Thymus (tissue), 14 donors: ENCODE measurements at places on chromosomes 6 and 20.

DNA sequence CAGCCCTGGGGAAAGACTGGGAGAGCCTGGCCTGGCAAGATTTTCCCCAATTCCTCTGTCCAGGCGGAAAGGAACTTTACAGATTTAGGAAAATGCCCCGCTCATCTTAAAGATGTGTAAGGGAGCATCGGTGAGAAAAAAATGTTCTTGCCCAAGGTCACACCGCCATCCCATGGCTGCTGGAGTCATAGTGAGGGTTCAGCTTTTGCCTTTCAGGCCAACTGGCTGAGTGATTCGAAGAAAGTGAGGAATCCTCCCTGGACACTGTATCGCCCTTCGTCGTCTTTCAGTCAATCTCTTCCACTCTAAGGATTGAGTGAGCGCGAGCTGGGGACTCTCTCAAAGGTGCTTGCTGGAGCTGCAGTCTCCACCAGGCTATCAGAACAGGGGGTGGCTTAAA lies 1.4 kb downstream of the WFDC2 start:
- no peak overlapping the region for H3K4me3 ChIP-seq
- H3K27me3 ChIP-seq, result peaks cover 37% of the 10 kb centered on the region
- no peak for DNase-seq
- H3K36me3 ChIP-seq, result no peaks in the 10 kb centered on the region
- H3K27ac ChIP-seq, result no peak overlapping the region

- DNase-seq, result no peak
- H3K4me3 ChIP-seq, result no peak overlapping the region
- H3K4me1 ChIP-seq, result peaks cover 6% of the 10 kb centered on the region
- no peak overlapping the region for H3K27ac ChIP-seq
- H3K36me3 ChIP-seq, result peaks cover 13% of the 10 kb centered on the region
- no peaks in the 10 kb centered on the region for H3K27me3 ChIP-seq
These were observed 127.2 kb downstream of the ARID1B start for GRCh38 chr6:156904176-156904967.

- no peak for DNase-seq
- H3K36me3 ChIP-seq, result no peaks in the 10 kb centered on the region
- peaks cover 9% of the 10 kb centered on the region for H3K4me1 ChIP-seq
These were observed 122.3 kb downstream of the PREX1 start for GRCh38 chr20:48705240-48706115.

DNA sequence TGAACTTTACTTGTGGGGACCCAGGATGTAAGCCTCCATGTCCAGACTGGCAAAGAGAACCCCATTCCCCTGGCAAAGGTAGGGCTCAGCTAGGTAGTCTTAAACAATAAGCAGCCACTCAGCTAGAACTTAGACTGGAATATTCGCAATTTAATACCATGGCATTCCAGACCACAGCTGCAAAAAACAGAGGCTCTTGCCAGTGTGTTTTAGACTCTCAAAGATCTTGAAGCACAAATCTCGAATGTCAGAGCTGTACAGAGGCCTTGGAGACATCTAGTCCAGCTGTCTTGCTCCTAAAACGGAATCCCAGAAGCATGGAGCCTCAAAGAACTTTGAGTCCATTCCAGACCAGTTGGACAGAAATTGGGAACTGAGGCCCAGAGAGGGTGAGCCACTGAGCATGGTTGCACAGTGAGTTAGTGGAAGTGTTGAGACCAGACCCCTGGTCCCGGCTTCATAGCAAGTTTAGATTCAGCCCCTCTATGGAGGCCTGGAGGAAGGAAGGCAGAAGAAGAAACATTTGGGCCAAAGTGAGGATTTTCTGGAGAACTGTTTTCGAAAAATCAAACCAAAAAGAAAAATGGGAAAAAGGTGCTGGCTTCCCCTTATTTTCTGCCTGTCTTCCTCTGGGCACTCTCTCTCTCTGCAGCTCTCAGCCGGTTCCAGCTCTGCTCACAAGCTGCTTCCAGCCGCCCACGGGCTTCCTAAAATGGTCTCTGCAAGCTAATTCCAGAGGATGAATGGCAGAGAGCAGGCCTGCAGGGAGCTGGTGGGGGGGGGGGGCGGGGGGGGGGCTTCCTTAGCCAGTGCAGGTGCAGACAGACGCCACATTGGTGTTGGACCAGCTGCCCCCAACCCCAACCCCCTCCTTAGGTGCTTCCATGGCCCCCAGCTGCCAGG lies 32.4 kb downstream of the AAR2 start:
- no peak for DNase-seq
- no peaks in the 10 kb centered on the region for H3K36me3 ChIP-seq
- peaks cover 2% of the 10 kb centered on the region for H3K27me3 ChIP-seq
- no peak overlapping the region for H3K27ac ChIP-seq
- H3K4me1 ChIP-seq, result no peaks in the 10 kb centered on the region

- H3K27ac ChIP-seq, result no peak overlapping the region
- no peaks in the 10 kb centered on the region for H3K27me3 ChIP-seq
- no peak overlapping the region for H3K4me3 ChIP-seq
- H3K4me1 ChIP-seq, result no peaks in the 10 kb centered on the region
These were observed 374.1 kb downstream of the BCKDHB start for GRCh38 chr6:80480421-80481157.

GRCh38 chr6:157455731-157456523 lies 74.9 kb downstream of the ZDHHC14 start:
- no peak overlapping the region for H3K27ac ChIP-seq
- no peaks in the 10 kb centered on the region for H3K27me3 ChIP-seq
- no peak overlapping the region for H3K4me3 ChIP-seq
- peaks cover 29% of the 10 kb centered on the region for H3K4me1 ChIP-seq

DNA sequence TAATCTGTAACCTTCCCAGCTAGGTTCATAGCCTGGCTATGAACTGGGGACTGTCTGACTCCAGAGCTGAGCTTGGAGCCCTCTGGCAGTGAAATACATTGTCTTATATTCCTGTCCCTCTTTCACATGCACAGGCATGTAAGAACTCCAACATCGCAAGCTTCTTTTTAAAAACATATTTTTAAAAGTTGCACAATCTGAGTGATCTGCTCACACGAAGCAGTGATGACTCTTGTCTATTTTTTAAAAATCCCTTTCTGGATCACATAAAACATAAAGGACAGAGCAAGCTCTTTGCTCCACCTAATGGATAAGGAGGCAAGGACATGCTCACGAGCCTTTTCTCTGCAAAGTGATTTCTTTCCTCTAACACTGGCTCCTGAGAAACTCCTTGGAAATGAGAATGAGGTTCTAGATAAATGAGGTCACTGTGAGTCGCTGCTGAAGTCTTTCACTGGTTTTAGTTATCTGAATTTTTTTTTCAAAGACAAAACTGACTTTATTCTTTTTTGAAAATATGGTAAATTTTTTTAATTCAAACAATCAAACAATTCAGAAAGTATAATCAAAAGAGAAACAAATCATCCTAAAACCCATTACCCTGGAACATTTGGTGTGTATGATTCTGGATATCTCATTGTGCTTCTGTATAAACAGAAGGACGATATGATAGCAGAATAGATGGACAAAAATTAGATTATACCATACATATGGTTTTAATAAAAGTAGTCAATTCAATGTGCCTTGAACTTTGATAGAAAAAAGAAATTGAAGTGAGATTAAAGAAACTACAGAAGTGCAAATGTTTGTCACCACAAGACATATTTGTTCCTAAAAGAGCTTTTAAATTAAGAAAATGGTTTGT lies 30.8 kb downstream of the IL20RA start:
- no peak overlapping the region for H3K27ac ChIP-seq
- H3K4me3 ChIP-seq, result no peak overlapping the region
- no peaks in the 10 kb centered on the region for H3K4me1 ChIP-seq

- H3K36me3 ChIP-seq, result no peaks in the 10 kb centered on the region
- no peak overlapping the region for H3K27ac ChIP-seq
- no peaks in the 10 kb centered on the region for H3K4me1 ChIP-seq
- H3K27me3 ChIP-seq, result no peaks in the 10 kb centered on the region
- no peak overlapping the region for H3K4me3 ChIP-seq
These were observed 53.1 kb downstream of the RBM24 start for GRCh38 chr6:17334265-17334664.

DNA sequence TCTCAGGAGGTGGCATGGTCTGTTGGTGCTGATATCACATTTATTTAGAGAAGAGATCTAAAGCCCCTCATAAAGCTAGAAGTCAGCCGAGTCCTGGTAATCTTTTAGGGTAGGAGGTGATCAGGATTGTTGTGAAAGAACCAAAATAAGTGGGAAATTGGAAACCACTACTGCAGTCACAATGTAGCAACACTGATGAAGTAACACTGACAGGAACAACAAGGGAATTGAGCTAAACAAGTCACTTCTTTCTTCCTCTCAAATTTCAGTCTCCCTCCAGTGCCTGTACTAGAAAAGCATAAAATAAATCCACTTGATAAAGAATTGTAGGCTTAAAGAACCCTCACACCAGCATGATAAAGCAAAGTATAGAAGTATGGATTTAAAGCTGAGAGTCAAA lies 1509.0 kb downstream of the GRIK2 start:
- no peak overlapping the region for H3K4me3 ChIP-seq
- no peaks in the 10 kb centered on the region for H3K36me3 ChIP-seq
- H3K27me3 ChIP-seq, result no peaks in the 10 kb centered on the region
- no peaks in the 10 kb centered on the region for H3K4me1 ChIP-seq
- H3K27ac ChIP-seq, result no peak overlapping the region

- H3K4me1 ChIP-seq, result no peaks in the 10 kb centered on the region
- no peak for DNase-seq
- H3K27me3 ChIP-seq, result no peaks in the 10 kb centered on the region
- H3K27ac ChIP-seq, result no peak overlapping the region
These were observed 49.7 kb downstream of the KLHL31 start for GRCh38 chr6:53615633-53616449.

DNA sequence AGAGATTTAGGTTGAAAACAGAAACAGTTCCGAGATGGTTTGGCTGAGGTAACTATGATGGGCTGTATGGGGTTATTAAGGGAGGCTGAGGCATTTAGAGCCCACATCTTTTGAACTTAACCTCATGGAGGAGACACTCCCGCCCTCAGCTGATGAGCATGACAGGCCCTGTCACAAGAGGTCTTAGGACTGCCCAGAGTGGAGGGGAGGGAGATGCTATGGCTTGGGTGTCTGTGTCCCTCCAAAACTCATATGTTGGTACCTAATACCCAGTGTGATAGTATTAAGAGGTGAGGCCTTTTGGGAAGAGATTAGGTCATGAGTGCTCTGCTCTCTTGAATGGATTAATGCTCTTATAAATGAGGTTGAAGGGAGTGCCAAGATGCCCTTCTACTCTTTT lies 126.6 kb downstream of the CDC5L start:
- H3K27ac ChIP-seq, result no peak overlapping the region
- H3K27me3 ChIP-seq, result no peaks in the 10 kb centered on the region
- no peaks in the 10 kb centered on the region for H3K36me3 ChIP-seq
- DNase-seq, result no peak
- H3K4me1 ChIP-seq, result no peaks in the 10 kb centered on the region

- H3K4me3 ChIP-seq, result no peak overlapping the region
- no peaks in the 10 kb centered on the region for H3K4me1 ChIP-seq
- DNase-seq, result no peak
- H3K36me3 ChIP-seq, result no peaks in the 10 kb centered on the region
- no peaks in the 10 kb centered on the region for H3K27me3 ChIP-seq
These were observed 127.3 kb downstream of the FLRT3 start for GRCh38 chr20:14210146-14210545.

DNA sequence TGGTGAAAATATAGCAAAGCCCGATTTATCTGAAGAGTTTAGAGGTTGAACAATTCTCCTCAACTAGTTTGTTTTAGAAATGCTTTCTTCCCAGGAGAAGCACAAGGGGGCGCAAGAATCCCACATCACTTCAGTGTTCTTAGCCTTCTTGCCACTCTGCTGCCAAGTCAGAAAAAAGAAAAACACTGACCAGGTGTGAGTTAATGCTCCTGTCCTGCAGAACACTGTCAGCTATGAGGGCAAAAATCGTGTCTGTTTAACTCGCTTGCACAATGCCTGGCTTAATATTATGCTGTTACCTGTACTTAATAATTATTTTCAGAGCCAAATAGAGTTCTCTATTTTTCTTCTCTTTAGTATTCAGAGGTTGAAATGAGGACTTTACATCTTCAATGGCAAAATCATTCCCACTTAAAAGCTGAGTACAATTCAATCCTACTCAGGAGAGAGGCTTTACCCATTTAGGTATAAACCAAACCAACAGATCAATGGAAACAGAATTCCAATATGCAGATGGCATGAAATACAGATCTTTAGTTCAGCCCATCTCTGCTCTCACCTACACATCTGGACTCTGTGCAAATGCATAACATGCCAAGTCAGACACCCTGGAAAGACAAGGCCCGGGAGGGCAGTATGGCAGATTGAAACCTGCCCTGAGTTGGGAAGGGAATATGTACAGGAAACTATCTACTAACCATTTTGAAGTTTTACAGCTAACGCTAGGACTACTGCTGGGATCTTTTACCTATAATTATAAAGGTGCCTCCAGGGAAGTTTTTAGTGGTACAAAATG lies 71.4 kb upstream of the TULP1 start:
- H3K36me3 ChIP-seq, result peaks cover 61% of the 10 kb centered on the region
- H3K27me3 ChIP-seq, result no peaks in the 10 kb centered on the region
- H3K4me1 ChIP-seq, result peaks cover 6% of the 10 kb centered on the region
- H3K27ac ChIP-seq, result no peak overlapping the region
- no peak overlapping the region for H3K4me3 ChIP-seq

GRCh38 chr6:73391675-73392074 lies 3.0 kb upstream of the DDX43 start:
- H3K4me1 ChIP-seq, result no peaks in the 10 kb centered on the region
- H3K4me3 ChIP-seq, result no peak overlapping the region
- no peaks in the 10 kb centered on the region for H3K36me3 ChIP-seq
- no peak for DNase-seq
- peaks cover 3% of the 10 kb centered on the region for H3K27me3 ChIP-seq

DNA sequence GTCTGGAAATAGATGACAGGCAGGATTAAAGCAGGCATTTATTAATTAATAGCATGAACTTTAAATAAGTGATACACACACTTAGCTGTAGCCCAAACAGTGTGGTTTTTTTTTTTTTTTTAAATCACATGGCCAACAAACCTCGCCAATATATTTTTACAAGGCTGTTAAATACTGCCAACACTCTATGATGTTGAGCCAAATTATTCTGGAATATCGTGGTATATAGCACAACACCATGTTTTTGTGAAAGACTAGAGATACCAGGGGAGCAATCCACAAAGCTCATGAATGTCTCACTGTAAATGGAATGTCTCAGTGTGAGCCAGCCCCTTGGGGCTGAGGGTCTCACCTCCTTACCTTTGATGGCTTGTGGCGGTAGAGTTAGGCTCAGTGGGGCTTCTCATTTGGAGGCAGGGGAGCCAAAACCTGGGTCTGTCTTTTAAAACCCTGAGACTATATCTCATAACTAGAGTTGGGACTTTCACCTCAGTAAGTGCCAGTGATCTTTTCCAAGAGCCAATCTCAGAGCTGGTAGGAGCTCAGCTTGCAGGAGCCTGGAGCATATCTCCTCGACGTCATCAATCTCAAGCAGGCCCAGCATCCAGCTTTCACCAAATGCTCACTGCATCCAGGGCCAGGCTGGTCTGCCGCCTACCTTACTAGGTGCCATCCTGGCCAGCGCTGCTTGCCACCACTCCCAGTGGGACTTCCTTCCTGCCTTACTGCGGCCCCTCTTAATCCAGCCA lies 78.5 kb upstream of the FAM184A start:
- H3K4me1 ChIP-seq, result no peaks in the 10 kb centered on the region
- DNase-seq, result no peak
- H3K27me3 ChIP-seq, result no peaks in the 10 kb centered on the region
- no peak overlapping the region for H3K27ac ChIP-seq
